NCI-H1694 treated with DMSO at 0.1 percent for 48 hours (cell line): ENCODE measurements at places on chromosomes 6 and 20.

DNA sequence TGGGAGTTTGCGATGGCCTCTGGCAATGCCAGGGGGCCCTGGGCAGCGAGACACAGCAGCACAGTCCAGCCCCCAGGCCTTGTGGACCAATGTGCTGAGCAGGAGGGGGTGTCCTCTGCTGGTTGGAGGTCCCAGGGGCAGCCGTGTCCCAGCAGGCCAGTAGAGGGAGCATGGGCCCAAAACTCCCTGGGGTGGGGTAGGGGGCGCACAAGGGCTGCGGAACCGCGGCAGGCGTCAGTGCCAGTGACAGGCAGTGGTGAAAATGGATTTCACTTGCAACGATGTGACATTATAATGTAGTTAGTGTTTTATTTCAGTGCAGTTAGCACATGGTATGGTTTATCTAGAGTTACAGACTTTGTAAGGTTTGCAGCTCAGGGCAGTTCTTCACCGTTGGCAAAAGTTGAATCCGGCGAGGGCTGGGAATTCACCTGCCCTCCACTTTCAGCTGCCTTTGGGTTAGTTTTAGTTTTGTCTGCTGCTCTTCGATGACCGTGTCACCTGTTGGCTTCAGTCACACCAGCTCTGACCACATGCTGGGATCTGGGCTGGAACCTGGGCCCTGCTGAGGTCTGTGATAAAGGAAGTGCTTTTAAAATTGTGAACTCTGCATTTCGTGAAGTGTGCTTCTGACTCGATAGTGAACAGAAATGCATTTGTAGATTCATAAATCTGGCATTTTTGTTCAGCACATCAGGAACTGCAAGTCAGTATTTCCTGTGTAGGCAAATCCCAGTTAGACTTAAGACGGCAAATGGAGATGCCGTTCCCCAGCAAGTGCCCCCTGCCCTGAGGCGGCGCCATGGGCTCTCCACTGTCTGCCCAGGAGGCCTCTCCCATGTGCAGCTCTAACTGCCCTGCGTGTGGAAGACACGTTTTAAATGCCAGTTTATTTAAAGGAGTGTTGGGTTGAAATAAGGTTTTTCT lies 46.8 kb downstream of the PYGB start:
- peak; percentile 43 for DNase-seq

- DNase-seq = no peak
These were observed 59.2 kb downstream of the ANKRD6 start for GRCh38 chr6:89492025-89492640.

- DNase-seq = no peak
These were observed 6.9 kb downstream of the HAO1 start for GRCh38 chr20:7933346-7933745.

DNA sequence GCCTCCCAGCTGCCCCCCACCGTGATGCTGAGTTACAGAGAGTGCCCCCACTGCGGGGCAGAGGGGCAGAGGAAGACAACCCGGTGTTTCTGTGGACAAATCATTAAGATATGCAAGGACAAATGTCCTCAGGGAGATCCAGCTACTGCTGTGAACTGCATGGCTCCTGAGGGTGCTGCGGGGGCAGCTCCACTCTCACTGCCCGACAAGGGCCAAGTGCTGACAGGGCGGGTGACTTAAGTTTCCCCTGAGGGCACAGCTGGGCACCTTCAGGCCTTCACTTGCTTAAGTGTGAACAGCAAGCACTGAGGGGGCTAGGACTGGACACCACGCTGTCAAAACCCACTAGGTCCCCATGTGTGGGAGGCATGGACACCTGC lies 26.2 kb upstream of the TCFL5 start:
- no peak for DNase-seq

DNA sequence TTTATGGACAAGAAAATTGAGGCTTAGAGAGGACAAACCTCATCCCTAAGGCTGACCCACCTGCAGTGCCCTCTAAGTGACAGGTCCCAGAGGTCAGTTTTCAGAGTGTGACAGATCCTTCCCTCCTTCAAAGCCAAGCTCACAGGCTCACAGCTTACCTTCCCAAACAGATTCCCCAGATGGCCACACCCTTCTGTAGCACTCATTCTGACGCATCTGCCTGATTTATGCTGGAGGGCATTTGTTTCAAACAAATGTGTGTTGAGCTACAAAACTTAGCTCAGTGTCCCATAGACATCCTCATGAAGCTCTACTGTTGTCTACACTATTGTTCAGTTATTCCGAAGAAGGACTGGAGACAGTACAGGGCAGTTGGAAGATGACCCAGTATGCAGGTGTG lies 60.6 kb upstream of the RIN2 start:
- DNase-seq = no peak
